Left hindlimb (tissue), 1 donor: ENCODE measurements at places on chromosomes 12 and 14.

DNA sequence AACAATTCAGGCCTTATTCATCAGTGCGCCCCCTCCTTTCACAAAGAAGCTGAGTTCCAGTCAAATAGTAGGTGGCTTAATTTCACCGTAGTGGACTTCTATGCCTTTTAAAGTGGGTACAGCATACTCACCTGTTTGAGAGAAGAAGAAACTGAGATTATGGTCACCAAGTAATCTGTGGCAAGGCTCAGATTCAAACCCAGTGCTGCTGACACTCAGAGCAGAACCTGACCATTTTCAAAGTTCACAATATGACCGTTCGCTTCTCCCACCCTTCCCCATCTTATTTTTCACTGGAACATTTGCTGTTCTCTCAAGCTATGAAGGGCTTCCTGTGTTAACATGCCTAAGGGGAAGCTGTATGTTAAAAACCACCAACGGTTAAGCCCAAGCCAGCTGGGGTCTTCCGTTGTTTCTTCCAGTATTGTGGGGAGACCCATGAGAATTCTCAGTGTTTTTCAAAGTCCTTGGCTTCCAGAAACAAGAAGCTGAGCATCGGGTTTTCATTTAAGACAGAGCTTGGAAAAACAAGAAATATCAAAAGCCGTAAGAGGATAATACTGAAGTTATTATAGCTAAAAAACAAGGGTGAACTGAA is 6.1 kb upstream of the PSMA6 start:
- no peak for DNase-seq

- DNase-seq: no peak
These were observed 89.2 kb downstream of the PDZRN4 start for GRCh38 chr12:41277100-41277945.

DNA sequence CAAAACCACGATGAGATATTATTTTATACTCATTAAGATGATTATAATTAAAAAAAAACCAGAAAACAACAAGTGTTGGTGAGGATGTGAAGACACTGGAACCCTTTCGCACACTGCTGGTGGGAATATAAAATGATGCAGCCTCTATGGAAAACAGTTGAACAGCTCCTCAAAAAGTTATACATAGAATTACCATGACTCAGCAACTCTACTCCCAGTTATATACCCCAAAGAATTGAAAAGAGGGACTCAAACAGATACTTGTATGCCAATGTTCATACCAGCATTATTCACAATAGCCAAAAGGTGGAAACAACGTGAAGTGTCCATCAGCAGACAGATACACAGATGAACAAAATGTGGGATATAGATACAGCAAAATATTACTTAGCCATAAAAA is 53.1 kb downstream of the TAOK3 start:
- no peak for DNase-seq

GRCh38 chr12:118371321-118372282 is 1.1 kb downstream of the TAOK3 start:
- peak; percentile 34 for DNase-seq

DNA sequence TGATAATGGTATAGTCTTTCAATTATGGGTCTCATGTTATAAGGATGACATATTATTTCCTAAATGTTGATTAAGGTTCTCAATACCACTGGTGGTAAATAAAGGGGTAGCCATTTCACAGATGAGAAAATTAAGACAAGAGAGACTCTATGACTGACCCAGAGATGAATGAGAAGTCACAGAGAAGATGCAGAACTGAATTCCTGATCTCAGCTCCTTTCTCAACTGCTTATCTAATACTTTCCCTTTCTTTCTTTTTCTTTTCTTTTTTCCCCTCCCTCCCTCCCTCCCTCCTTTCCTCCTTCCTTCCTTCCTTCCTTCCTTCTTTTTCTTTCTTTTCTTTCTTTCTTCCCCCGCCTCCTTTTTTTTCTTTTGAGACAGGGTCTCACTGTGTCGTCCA is 8.3 kb upstream of the PTGR2 start:
- DNase-seq: no peak
